ENCODE measurements at places on chromosomes 7 and 10.
A peak's percentile ranks its signal among the peaks of the same experiment; 100 is the strongest.

- DNase-seq, result no peak
Observed at GRCh38 chr7:157525491-157525915, 188.7 kb downstream of the DNAJB6 start.

DNA sequence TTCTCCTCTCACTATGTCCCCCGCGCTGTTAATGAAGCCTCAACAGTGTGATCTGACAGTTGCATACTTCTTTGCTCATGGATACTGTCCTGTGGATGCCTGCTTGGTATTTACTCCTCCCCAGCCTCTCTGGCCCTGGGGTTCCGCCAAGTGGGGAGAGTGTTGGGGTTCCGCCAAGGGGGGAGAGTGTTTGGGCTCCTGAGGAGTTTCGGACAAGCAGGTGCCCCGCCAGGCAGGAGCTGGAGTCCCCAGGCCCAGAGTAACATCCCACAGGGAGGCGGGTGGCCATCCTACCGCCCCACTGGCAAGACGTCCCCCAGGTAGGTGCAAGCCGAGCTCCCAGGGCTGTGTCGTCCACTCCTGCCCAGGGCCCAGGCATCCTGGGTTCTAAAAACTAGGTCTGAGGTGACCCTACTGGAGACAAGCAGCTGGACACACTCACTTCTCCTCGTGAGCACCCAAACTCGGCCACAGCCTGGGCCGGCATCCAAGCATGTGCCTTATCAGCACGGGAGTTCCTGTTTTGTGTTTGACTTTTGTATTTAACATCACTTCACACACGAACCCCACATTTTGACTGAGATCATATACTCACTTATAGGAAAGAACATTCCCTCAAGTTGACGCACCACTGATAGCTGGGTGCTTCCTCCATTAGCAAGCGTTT is 34.2 kb downstream of the CAMK2B start:
- DNase-seq, result no peak

GRCh38 chr7:77281780-77282478 is 82.3 kb upstream of the FGL2 start:
- peak; percentile 1 for DNase-seq

GRCh38 chr7:130096243-130096827 is 26.0 kb downstream of the KLHDC10 start:
- no peak for DNase-seq

DNA sequence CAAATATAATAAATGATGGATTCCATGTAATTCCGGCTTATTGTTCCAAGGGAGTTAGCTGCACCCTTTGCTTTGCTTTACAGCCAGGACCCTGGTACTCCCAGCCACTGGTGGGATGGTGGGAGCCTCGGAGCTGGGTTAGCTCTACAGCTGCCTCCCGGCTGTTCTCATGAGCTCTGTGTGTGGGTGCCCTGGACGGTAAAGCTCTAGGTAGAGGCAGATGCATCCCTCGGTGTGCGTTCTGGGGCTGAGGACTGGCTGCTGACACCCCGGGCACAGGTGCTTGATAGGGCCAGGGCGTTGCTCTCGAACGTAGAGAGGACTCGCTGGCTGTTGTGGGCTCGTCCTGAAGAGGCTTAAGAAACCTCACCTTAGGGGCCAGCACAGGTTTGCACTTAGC is 50.1 kb downstream of the PFKP start:
- DNase-seq, result no peak

GRCh38 chr7:6392712-6393666 is 54.8 kb downstream of the DAGLB start:
- no peak for DNase-seq

- DNase-seq, result no peak
Observed at GRCh38 chr10:46515366-46515765, 41.1 kb downstream of the GPRIN2 start.

DNA sequence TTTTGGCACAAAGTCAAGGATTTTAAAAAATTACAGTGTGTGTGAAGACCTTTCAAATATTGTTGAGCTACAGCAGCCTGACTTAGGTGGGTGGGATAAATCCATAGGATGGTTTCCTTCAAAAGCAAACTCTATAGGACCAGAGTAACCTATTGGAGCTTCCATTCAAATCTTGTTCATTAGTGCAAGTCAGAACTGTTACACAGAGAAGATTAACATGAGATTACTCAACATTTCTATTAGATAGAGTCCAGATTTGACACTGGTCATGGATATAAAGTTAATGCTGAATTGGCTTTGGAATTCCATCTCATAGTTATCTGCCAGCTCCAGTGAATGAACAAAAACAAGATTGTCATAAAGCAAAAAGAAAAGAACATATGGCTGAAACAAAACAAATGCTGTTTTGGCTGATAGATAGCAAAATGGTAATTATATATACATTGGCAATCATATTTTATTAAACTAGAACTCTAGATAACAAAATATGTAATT is 129.6 kb upstream of the SEMA3A start:
- no peak for DNase-seq

- DNase-seq, result no peak
Observed at GRCh38 chr7:64087501-64087900, 42.3 kb downstream of the ZNF727 start.

DNA sequence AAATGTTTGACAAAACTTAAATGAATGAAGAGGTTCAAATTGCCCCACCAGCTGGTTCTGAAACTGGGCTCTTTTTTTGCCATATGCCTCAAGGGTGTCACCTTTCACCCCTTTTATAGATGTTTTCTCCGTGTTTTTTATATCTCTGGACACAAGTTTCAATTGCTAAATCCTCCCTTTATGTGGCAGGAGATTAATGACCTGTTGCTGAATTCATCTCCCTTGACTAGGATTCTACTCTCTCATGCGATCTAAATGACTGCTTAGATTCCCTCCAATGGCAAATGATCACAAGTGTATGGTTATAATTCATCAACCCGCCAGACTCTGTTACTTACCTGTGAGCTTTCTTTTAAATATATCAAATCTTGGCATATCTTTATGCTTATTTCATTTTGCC is 677.0 kb upstream of the POT1 start:
- no peak for DNase-seq

DNA sequence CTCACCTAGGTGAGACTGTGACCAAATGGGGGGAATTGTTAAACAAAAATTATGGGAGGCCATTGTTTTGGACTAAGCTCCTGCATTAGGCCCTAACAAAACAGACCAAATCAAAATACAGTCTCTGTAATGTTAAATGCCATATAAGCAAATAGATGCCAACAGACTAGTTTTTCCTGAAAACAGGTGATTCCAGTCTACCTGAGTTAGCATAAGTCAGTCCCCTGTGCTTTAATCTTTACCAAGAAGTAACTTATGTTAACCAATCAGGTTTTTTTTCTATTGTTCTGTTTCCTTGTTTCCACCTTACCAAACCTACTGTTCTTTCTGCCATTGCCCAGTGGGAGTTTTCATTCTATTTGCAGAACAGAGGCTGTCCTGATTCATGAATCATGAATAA is 48.0 kb downstream of the PDZD8 start:
- no peak for DNase-seq

DNA sequence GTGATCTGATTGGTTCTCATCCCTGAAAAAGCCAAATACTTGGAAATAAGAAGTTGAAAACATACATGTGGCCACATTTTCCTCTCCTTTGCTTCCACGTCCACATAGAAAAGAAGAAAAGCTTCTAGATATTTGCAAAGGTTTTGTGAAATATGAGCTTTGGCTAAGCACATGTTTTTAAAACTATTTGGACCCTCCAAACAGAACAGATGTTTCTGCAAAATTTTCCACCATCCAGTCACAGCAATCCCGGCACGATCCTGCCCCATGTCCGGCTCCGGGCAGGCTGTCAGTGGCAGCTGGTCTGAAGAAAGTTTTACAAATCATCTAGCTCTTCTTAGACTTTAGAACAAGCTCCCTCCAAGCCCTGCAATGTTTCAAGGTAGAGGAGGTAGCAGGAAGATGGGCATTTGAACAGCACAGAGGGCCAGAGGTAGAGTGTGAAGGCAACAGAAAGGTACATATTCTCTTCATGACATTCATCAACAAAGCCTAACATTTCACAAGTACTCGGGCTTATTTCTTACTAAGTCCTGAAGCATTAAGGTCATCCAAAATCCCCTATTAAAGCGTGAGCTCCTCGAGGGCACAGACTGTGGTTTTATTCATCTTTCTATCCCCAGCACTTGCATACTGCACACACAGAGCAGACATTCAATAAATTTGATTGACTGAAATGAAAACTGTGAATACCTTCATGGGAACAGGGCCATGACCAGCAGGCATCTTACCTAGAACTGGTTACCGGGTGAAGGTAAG is 110.1 kb downstream of the JAZF1 start:
- DNase-seq, result no peak

DNA sequence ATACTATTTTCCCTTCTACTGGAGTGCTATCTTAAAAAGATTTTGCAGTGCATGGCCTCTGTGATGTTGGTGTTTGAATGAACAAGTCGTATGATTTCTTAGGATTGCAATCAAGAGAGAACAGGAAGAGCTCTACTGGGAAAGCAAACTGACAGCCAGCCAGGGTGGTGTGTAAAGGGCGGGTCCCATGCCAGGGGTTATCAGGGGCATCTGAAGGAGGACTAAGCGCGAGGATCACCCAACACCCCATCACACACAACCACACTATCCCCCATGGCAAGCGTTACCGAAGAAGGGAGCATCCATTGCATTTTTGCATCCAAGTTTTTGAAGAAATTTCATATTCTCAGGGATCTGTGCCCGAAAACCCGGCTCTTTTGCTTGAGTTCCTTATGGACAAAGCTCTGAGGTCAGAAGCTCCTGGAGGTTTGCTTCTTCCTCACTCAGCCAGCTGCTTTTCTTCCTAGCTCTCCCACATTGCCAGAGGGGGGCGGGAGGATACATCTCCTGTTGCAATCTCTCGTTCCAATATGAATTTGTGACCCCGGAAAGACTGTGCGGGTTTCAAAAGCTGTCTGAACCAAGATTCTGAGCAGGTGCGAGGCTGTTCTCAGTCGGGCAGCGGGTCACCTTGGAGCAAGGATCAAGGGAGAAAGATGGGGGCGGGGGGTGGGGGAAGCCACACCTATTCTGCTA is 5.2 kb downstream of the NEUROD6 start:
- no peak for DNase-seq

DNA sequence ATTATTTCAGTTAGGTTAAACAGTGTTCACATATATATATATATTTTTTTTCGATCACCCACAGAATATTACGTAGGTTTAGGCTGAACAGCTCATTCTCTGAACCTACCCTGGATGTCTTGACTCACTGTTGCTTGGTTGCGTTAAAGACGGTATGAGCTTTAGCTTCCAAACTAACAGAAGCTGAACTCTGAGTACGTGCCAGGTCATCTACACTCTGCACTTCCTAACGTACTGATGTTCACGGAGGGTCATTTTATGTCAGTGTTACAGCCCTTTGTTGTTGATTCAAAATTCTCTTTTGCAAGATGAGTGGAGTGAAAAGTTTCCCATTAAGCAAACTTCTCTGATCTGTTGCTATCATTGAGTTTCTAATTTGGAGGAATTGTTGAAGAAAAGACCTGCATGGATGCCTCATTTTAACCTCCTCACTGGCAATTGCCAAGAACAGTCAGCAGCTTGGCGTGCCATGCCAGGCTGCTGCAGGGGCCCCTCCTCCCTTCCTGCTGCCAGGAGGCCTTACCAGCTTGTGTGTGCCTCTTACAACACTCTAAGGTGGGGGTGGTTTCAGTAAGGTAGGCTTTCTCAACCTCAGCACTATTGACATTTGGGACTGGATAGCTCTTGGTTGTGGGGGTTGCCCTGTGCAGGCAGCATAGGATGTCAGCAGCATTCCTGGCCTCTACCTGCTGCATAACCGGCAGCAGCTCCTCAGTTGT is 44.3 kb downstream of the INSYN2A start:
- DNase-seq, result no peak

DNA sequence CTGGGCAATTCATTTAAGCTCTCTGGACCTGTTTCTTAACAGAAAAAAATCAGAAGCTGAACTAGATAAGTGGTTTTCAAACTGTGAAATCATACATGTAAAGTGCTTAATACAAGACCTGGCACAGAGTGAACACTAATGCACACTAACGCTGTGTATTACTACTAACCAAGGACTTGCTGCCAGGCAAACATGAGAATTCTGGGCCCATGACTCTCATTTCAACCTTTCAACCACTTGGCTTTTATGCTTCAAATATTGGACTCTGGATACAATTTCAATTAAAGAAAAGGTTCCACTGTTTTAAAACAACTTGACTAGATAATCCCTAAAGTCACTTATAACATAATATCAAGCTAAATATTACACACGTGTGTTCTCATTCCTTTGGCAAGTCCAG is 73.4 kb downstream of the SRPK2 start:
- DNase-seq, result peak; percentile 21

DNA sequence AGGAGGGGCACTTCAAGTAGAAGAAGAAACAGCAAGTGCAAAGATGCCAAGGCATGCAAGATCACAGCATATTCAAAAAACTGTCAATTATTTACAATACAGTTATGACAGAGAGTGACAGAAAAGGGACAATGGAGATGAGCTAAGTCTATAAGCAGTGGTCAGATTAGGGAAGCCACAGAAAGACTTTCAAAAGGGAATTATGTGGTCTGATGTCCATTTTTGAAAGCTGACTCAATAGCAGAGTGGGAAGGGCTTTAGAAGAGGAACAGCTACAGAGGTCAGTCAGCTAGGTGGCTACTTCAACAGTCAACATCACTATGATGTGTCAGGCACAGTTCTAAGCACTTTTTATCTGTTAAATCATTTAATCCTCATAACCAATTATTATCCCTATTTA is 45.2 kb upstream of the SPOCK2 start:
- DNase-seq, result no peak

DNA sequence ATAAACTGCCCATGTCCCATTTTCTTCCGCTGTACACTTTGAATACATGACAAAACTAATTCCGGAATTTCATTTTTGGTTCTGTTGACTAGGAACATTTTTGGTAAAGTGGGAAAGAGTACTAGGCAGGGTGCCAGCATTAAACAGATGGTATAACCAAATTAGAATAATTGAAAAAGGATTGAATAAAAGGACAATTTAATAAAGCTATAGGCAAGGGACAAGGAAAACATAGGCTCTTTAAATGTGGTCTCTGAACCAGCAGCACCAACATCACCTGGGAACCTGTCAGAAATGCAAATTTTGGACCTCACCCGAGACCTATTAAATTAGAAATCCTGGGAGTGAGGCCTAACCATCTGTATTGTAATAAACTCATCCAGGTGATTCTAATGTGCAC is 376.9 kb downstream of the LRRTM3 start:
- no peak for DNase-seq

- no peak for DNase-seq
Observed at GRCh38 chr10:62183442-62183841, 85.2 kb downstream of the RTKN2 start.

DNA sequence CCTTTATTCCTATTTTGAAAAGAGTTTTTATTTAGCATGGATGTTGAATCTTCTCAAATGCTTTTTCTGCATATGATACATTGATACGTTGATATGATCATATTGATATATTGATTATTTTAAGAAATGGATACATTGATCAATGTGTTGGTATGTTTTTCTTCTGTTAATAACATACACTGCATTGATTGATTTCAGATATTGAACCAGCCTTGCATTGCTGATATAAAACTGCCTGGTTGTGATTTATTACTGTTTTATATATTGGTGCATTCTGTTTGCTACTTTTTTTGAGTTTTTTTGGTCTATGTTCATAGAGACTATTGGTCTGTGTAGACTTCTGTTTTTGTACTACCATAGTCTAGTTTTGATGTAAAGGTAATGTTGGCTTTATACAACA is 26.8 kb upstream of the RABGEF1 start:
- DNase-seq, result no peak

GRCh38 chr7:158531661-158532060 is 56.0 kb downstream of the PTPRN2 start:
- peak; percentile 47 for DNase-seq

All from NCI-H1092 (cell line).